ENCODE measurements at places on chromosomes 7 and 10. TPM values are rescaled to one million over a fixed set of nuclear protein-coding genes. Genes with fewer than 3 reads are reported as not detected.

DNA sequence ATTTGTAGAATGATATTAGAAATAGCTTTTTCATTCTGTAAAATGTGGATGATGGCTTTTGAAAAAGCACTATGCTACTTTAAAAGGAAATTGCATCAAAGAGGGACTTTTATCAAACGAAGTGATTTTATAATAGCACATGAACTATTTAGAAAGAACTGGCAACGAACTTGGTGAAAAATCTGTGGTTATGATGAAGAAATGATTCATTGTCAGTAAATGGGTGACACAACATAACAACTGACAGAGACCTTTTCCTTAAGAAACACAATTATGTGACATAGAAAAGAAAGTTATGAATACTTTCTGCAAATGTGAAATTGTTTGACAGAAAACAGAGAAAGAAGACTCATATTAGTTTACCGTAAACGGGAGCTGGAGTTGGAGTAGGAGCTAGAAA is 60.7 kb upstream of the LAMB4 start:
- DNase-seq, result no peak
- no peaks in the 10 kb centered on the region for H3K27me3 ChIP-seq
- no peaks in the 10 kb centered on the region for H3K4me1 ChIP-seq
- no peaks in the 10 kb centered on the region for H3K36me3 ChIP-seq
- H3K4me3 ChIP-seq, result no peak overlapping the region
- H3K27ac ChIP-seq, result no peak overlapping the region

GRCh38 chr7:133888061-133888930 is 238.8 kb upstream of the LRGUK start:
- H3K36me3 ChIP-seq, result no peaks in the 10 kb centered on the region
- no peak for DNase-seq
- H3K27me3 ChIP-seq, result no peaks in the 10 kb centered on the region
- H3K4me1 ChIP-seq, result no peaks in the 10 kb centered on the region
- H3K4me3 ChIP-seq, result no peak overlapping the region

DNA sequence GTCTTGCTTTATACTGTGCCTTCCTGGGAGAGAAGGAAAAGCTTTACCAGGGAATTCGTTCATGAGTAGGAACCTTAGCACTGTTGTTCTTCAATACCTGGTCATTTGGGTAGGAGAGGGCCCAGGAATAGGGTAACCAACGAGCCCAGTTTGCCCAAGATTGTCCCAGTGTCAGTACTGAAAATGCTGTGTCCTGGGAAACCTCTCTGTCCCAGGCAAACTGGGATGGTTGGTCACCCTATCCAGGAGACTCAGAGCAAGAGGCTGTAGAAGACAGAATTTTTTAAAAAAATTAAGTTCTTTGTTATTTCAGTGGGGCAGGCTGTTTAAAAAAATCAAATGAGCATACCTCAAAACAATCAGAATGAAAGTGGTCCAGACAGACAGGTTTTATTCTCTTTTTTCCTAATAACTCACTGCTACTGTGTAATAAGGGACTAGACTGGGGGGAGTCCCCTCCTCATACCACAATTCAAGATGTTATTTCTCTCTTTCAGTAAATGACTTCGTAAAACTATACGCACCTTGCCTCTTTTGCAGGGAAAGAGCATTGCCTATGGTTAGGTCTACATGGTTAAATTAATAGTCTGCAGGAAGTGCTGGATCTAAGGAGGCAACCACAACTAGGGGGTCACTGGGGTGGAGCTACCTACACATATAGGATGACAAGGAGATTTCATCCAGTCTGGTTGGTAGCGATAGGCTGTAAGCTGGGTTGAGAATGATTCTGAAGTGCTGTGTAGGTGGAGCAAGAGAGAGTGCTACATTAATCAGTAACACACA is 41.1 kb upstream of the FAM133B start:
- H3K4me1 ChIP-seq, result no peaks in the 10 kb centered on the region
- no peaks in the 10 kb centered on the region for H3K27me3 ChIP-seq

DNA sequence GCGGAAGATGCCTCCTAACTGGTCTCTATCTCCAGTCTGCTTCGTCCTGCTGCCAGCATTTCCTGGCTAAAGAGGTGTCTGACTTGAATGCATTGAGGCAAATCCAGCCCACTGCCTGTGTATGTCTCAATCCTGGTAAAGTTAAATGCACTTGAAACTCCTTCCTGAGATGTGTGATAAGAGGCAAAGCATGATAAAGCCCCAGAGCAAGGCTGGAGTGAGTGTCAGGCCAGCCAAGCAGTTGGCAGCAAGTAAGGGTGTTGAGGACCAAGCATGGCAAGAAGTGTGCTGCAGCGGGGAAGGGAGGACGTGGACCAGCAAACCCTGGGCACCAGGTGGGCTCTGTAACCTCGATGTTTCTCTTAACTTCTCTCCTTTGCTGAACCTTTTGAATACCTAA is 29.1 kb downstream of the LRRC18 start:
- no peak overlapping the region for H3K4me3 ChIP-seq
- H3K4me1 ChIP-seq, result no peaks in the 10 kb centered on the region
- H3K27ac ChIP-seq, result no peak overlapping the region
- no peaks in the 10 kb centered on the region for H3K27me3 ChIP-seq

Gene CYP2C19
- not detected for total RNA-seq

Gene HECW1
- total RNA-seq, result 1.0 TPM

- no peaks in the 10 kb centered on the region for H3K27me3 ChIP-seq
- no peak overlapping the region for H3K4me3 ChIP-seq
- H3K27ac ChIP-seq, result no peak overlapping the region
- H3K36me3 ChIP-seq, result no peaks in the 10 kb centered on the region
- no peak for DNase-seq
Observed at GRCh38 chr10:88194041-88194887, 330.8 kb downstream of the PTEN start.

GRCh38 chr10:11276449-11276990 is 258.8 kb downstream of the CELF2 start:
- H3K4me1 ChIP-seq, result no peaks in the 10 kb centered on the region
- H3K27me3 ChIP-seq, result no peaks in the 10 kb centered on the region
- no peak overlapping the region for H3K27ac ChIP-seq
- DNase-seq, result no peak

DNA sequence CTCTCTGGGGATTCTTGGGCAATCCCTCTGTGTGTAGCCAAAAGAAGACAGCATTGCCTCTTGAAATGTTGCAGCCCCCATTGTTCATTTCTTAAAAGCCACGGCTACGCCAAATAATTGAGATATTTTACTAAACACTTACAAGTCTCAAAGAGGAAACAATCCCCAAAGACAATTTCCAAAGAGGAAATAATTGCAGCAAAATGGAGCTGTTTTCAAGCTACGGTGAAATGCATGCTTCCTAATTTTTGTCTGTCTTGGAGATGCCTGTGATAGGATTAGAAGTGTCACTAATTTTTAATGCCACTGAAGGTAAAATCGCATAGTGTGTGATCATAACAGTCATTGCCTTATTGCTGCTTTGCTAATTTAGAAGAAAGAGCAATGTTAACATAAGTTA is 72.9 kb upstream of the NAMPT start:
- H3K4me3 ChIP-seq, result no peak overlapping the region
- no peaks in the 10 kb centered on the region for H3K27me3 ChIP-seq
- no peak for DNase-seq
- no peaks in the 10 kb centered on the region for H3K36me3 ChIP-seq
- no peak overlapping the region for H3K27ac ChIP-seq

DNA sequence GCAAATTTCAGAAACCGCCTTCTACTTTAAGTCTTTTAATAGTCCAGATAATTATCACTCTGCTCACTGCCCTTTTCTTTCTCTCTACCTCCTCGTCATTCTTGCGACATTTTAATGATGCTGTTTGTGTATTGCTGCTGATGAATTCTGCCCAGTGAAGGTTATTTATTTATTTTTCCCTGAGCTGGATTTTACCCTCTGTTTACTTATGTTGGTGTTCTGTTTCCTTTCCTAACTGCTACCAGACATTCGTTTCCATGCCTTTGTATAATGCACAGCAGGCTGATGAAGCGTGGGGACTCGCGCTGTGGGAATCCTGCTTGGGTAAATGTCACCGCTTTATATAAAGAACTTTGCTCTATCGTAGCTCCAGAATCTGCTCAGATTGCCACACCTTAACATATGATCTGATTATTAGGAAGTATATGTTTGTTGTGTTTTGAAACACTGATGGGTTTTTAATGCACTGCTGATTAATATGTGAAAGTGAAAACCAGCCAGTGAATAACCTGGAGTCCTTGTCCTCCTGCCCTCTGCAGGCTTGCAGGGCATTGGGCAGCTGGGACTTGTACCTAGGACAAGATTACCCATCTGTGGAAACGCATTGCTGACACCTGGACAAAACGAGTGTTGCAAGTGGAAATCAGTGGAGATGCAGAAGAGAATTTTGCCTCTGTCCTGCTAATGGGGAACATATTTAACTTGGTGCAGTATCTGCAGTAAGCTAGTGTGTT is 291.5 kb downstream of the SDK1 start:
- no peak for DNase-seq
- H3K36me3 ChIP-seq, result no peaks in the 10 kb centered on the region
- H3K4me1 ChIP-seq, result no peaks in the 10 kb centered on the region
- H3K4me3 ChIP-seq, result no peak overlapping the region
- H3K27ac ChIP-seq, result no peak overlapping the region

DNA sequence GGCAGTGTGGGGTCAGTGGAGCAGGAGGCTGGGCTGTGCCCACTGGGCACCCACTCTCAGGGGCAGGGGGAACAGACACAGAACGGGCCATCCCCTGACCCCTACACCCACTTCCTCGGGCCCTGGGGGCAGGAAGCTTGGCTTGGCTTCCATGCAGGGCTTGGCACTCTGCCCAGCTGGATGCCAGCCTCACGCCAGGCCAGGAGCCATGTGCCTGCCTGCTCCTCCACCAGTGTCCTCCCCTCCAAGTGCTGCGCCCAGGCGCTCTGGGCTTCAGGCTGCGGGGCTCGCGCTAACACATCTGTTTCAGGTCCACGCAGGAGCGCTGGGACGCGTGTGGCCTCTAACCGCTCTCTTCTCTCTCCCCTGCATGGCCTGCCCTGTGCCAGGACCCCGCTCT is 12.7 kb downstream of the LDB3 start:
- DNase-seq, result peak; percentile 77
- no peak overlapping the region for H3K4me3 ChIP-seq
- peaks cover 5% of the 10 kb centered on the region for H3K4me1 ChIP-seq

- H3K4me3 ChIP-seq, result no peak overlapping the region
- H3K27ac ChIP-seq, result no peak overlapping the region
- no peaks in the 10 kb centered on the region for H3K36me3 ChIP-seq
- no peaks in the 10 kb centered on the region for H3K4me1 ChIP-seq
- no peaks in the 10 kb centered on the region for H3K27me3 ChIP-seq
- DNase-seq, result no peak
Observed at GRCh38 chr10:1255600-1256431, 199.6 kb downstream of the WDR37 start.

GRCh38 chr10:16741540-16741939 is 75.7 kb downstream of the RSU1 start:
- no peak overlapping the region for H3K27ac ChIP-seq
- no peak overlapping the region for H3K4me3 ChIP-seq
- H3K27me3 ChIP-seq, result no peaks in the 10 kb centered on the region
- no peaks in the 10 kb centered on the region for H3K4me1 ChIP-seq

Gene ZNF786
- total RNA-seq, result 4.3 TPM

Gene EBF3
- 8.4 TPM for total RNA-seq

- H3K4me3 ChIP-seq, result no peak overlapping the region
- no peak for DNase-seq
- H3K36me3 ChIP-seq, result no peaks in the 10 kb centered on the region
- H3K27me3 ChIP-seq, result no peaks in the 10 kb centered on the region
- no peak overlapping the region for H3K27ac ChIP-seq
Observed at GRCh38 chr7:91850455-91850854, 30.0 kb downstream of the MTERF1 start.

Gene UTF1
- total RNA-seq, result not detected

Gene INSYN2A
- total RNA-seq, result not detected

GRCh38 chr10:44468525-44468924 is 83.6 kb upstream of the CXCL12 start:
- no peak overlapping the region for H3K27ac ChIP-seq
- DNase-seq, result no peak
- no peaks in the 10 kb centered on the region for H3K4me1 ChIP-seq
- H3K4me3 ChIP-seq, result no peak overlapping the region

Gene PRR15
- 1.6 TPM for total RNA-seq

Gene C7orf57
- total RNA-seq, result not detected

Gene SPDYE6
- total RNA-seq, result not detected

Gene UCN3
- not detected for total RNA-seq

GRCh38 chr7:44465490-44465889 is 25.0 kb downstream of the NUDCD3 start:
- no peaks in the 10 kb centered on the region for H3K27me3 ChIP-seq
- no peak overlapping the region for H3K4me3 ChIP-seq

Gene FOXP2
- total RNA-seq, result 18.1 TPM

GRCh38 chr7:100719523-100720278 is 567 bp upstream of the EPO start:
- no peaks in the 10 kb centered on the region for H3K27me3 ChIP-seq
- H3K4me1 ChIP-seq, result no peaks in the 10 kb centered on the region
- no peak overlapping the region for H3K4me3 ChIP-seq
- no peaks in the 10 kb centered on the region for H3K36me3 ChIP-seq
- H3K27ac ChIP-seq, result no peak overlapping the region

Gene IKZF1
- 24.4 TPM for total RNA-seq

DNA sequence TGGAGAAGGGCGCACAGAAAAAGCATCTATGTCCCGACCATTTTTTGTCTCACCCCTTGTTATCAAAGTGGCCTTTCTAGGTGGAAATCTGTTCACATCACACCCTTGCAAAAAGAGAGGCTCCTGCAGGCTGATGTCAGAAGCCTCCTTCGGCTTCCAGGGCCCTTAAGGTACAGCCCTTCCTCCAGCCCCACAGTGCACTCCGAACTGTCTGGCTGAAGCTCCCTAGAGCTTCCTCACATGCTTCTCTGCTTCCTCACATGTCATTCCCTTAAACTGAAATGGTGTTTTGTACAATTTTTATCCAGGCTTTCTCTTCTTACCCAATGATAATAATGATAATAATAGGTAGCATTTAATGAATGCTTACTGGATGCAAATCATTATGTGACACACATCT is 210.3 kb downstream of the INHBA start:
- no peak for DNase-seq
- no peaks in the 10 kb centered on the region for H3K27me3 ChIP-seq
- H3K36me3 ChIP-seq, result no peaks in the 10 kb centered on the region
- no peak overlapping the region for H3K27ac ChIP-seq
- no peak overlapping the region for H3K4me3 ChIP-seq

Gene ANKRD30A
- total RNA-seq, result not detected

DNA sequence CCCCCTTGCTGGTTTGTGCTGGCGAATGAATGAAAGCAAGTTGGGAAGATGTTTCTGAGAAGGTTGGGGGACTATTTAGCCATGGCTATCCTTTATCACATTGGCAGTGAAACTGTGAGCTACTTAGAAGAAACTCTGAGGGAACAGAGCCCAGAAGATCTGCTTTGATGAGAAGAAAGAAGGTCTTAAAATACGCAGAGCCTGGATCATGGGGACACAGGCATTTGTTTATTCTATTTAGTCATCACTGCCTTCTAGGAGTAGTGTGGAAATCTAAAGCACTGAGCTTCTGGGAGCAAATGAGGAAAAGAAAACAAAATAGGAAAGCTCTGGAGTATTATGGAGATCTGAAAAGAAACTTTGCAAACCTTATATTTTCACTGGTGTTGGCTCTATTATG is 28.5 kb downstream of the CPED1 start:
- DNase-seq, result no peak
- H3K4me3 ChIP-seq, result no peak overlapping the region
- H3K4me1 ChIP-seq, result peaks cover 2% of the 10 kb centered on the region
- H3K36me3 ChIP-seq, result no peaks in the 10 kb centered on the region
- H3K27me3 ChIP-seq, result no peaks in the 10 kb centered on the region

- no peak overlapping the region for H3K27ac ChIP-seq
- DNase-seq, result no peak
- H3K36me3 ChIP-seq, result no peaks in the 10 kb centered on the region
- no peak overlapping the region for H3K4me3 ChIP-seq
- H3K4me1 ChIP-seq, result no peaks in the 10 kb centered on the region
Observed at GRCh38 chr7:134047675-134048074, 79.5 kb upstream of the LRGUK start.

- no peaks in the 10 kb centered on the region for H3K27me3 ChIP-seq
- no peaks in the 10 kb centered on the region for H3K4me1 ChIP-seq
- H3K27ac ChIP-seq, result no peak overlapping the region
- H3K36me3 ChIP-seq, result peaks cover 2% of the 10 kb centered on the region
Observed at GRCh38 chr7:129655811-129656210, 44.3 kb downstream of the NRF1 start.

All from aorta (tissue), 5 donors.